ENCODE measurements at places on chromosomes 5 and 9.

DNA sequence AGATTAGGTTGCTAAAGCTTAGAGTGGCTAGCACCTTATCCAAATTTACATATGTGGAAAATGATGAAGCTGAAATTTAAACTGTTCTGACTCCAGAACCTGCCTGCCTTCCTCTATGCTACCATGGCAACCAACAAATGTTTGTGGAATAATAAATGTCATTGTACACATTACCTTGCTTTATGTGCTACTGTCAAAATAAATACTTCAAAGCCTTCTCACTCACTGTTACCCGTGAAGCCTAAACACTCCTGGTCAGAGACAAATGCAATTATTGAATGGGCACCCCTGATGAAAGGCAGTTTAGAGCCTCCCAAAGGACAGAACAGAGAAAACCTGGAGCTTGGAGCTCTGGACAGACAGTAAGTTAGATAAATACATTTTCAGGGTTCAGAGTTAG lies 158.6 kb downstream of the FAM114A2 start:
- no peak for DNase-seq

GRCh38 chr5:110996742-110997141 lies 74.8 kb upstream of the TSLP start:
- DNase-seq: no peak

DNA sequence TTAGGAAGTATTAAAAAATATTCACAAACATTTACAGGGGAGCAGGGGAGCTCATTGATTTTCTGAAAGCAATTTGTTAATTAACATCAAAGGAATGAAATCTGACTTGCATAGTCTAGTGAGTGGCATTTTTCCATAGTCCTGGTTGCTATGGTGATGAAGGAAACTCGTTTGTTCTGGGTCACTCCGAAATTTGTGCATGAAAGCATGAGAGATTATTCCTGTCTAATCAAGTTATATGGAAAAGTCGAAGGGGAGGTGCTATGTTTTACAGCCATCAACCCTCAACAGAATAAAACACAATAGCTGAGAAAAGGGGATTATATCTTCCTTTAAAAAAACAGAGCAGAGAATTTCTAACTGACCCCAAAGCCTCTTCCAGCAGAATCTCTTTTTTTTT lies 1495.7 kb upstream of the WWC1 start:
- DNase-seq: no peak

GRCh38 chr9:72950875-72951442 lies 1.9 kb downstream of the ALDH1A1 start:
- DNase-seq: no peak

DNA sequence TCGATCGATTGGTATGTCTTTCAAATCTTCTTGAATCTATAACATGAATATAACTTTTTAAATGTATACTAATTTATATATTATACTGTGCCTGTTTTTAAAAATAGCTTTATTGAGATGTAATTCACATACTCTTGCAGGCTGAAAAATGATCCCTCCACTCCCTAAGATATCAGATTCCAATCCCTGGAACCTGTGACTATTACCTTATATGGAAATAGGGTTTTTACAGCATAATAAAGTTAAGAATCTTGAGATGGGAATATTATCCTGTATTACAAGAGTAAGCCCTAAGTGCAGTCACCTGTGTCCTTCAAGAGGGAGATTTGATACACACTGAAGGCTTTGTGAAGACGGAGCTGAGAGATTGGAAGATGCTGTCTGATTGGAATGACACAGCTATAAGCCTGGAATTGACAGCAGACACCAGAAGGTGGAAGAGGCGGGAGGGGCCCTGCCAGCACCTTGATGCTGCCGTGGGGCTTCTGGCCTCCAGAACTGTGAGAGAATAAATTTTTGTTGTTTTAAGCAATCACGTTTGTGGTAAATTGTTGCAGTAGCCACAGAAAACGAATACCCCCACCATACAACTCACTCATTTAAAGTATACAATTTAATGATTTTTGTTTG lies 161.3 kb downstream of the RMI1 start:
- no peak for DNase-seq

GRCh38 chr9:69342769-69343168 lies 17.8 kb downstream of the ENTREP1 start:
- DNase-seq: no peak

GRCh38 chr5:163943546-163943945 lies 438.1 kb downstream of the MAT2B start:
- no peak for DNase-seq

- no peak for DNase-seq
Observed at GRCh38 chr5:92513067-92513466, 1068.0 kb downstream of the NR2F1-AS1 start.

- no peak for DNase-seq
Observed at GRCh38 chr9:114472765-114473446, 32.4 kb downstream of the WHRN start.

GRCh38 chr5:132369007-132369473 lies 470 bp upstream of the SLC22A5 start:
- DNase-seq: no peak

All from amniotic stem cell (primary cell).